Activated naive CD8-positive, alpha-beta T cell treated with anti-CD3 and anti-CD28 coated beads, Interleukin-2, amount 10 ng/mL, durations not matched to agents 7 days and 5 days (primary cell): ENCODE measurements at places on chromosomes 12 and 14.
A peak's percentile ranks its signal among the peaks of the same experiment; 100 is the strongest.

- H3K27ac ChIP-seq = no peak overlapping the region
- no peak overlapping the region for H3K4me3 ChIP-seq
- DNase-seq = no peak
- H3K4me1 ChIP-seq = peaks cover 8% of the 10 kb centered on the region
- no peaks in the 10 kb centered on the region for H3K27me3 ChIP-seq
Measured at GRCh38 chr12:42421844-42422779, 96.1 kb downstream of the PPHLN1 start.

DNA sequence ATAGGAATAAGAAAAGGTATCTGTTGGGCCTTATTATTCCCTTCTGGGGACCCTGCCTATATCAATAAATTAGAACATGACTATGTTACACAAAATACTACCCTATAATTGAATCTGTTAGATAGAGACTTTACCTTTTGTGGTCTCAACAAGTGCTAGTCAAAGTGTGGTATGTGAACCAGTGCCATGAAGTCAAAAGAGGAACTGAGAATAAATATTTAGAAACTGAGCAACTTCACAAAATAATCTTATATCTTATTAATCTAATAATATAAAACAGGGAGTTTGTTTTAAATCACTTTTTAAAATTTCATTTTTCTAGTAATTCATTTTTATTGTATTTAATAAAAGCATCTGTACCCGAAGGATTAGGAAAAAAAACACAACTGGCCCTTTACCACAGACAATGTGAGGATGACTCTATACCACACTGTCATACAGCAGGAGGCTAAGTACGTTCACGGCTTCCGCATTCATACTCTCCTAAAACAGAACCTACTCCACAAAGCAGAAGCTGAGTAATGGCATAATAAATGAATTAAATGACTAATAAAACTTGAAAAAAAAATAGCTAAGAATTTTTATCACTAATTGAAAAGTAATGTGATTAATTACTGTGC is 42.1 kb downstream of the SEC23A start:
- H3K27ac ChIP-seq = no peak overlapping the region
- no peak overlapping the region for H3K4me3 ChIP-seq
- H3K27me3 ChIP-seq = no peaks in the 10 kb centered on the region

DNA sequence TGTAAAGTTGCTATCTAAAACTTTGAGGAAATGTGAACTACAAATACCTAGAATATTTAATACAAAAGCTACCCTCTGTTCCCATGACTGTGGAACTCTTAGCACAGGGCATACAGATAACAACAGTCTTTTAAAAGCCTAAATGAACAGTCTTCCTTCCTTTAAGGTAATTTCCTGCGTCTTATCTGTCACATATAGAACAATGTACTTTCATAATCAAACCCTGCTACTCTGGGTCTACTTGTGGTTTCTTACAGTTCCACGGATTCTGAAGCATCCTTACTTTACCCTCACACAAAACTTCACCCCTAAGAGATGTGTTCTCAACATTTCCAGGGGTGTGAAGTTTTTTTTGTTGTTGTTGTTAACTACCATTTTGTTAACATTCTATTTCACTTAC is 5.1 kb downstream of the PKP2 start:
- peaks cover 8% of the 10 kb centered on the region for H3K4me1 ChIP-seq
- no peak overlapping the region for H3K27ac ChIP-seq
- no peak for DNase-seq
- H3K27me3 ChIP-seq = peaks cover 32% of the 10 kb centered on the region
- no peaks in the 10 kb centered on the region for H3K36me3 ChIP-seq
- H3K4me3 ChIP-seq = no peak overlapping the region

DNA sequence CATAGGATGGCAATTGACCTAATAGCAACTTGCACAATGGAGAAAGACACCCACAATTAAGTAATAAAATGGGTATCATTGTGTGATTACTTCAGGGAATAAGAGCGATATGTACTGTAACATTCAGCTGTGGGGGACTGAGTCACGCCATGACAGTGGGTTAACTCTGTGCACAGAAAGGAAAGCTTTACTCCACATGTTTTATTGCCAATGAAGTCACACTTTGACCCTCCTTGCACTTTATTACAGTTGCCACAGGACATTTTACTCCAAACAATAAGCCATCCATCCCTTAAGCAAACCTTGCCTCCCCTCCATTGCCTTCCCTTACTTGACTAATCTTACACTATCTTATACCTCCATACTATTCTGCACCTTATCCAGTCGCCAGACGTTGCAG is 403.1 kb downstream of the VRK1 start:
- H3K4me3 ChIP-seq = no peak overlapping the region
- H3K4me1 ChIP-seq = peaks cover 3% of the 10 kb centered on the region
- H3K27ac ChIP-seq = no peak overlapping the region
- H3K27me3 ChIP-seq = peaks cover 16% of the 10 kb centered on the region

DNA sequence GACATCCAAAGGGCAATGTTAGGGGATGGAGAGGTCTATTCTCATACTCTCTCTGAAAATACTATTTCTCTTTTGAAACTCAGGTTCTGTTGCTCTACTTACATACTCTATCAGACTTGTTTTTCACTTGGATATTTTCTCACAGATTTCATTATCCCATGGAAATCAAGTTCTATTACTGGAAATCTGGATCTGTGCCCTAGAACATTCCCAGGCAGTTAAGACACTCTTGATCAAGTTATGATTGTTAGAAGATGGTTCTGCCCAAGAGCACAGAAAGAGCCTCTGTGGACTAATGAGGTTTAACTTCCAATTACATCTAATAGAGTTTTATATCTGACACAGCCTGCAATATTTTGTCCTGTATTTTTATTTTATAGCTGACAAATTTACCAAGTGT is 591.0 kb upstream of the ATP2B1 start:
- peaks cover 4% of the 10 kb centered on the region for H3K4me1 ChIP-seq
- peaks cover 3% of the 10 kb centered on the region for H3K27me3 ChIP-seq
- H3K4me3 ChIP-seq = peak overlapping the region; percentile 40
- no peaks in the 10 kb centered on the region for H3K36me3 ChIP-seq

DNA sequence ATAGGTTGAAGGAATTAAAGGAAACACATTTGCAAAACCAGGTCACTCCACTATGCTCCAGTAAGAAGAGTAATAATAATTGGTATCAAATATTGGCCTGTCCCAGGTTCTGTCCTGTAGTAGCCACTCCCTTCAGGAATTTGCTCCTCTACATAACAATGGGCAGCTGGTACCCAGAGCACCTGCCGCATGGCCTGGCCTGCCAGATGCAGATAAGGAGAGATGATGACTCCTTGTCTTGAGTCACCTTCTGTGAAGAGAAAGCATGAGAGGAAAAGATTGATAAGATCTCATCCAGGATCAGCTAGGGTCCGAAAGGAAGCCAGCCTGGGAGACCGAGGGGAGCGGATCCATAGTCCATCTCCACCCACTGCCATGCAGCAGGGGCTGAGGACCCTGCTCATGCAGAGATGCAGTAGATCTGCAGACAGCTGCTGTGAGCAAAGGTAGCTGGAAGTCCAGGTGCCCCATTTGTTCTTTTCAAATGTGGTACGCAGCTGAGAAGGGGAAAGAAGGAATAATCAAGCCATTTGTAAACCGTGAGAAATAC is 24.3 kb downstream of the VCPKMT start:
- peaks cover 28% of the 10 kb centered on the region for H3K36me3 ChIP-seq
- H3K4me1 ChIP-seq = peaks cover 75% of the 10 kb centered on the region
- H3K27ac ChIP-seq = peak overlapping the region; percentile 22
- no peak overlapping the region for H3K4me3 ChIP-seq

DNA sequence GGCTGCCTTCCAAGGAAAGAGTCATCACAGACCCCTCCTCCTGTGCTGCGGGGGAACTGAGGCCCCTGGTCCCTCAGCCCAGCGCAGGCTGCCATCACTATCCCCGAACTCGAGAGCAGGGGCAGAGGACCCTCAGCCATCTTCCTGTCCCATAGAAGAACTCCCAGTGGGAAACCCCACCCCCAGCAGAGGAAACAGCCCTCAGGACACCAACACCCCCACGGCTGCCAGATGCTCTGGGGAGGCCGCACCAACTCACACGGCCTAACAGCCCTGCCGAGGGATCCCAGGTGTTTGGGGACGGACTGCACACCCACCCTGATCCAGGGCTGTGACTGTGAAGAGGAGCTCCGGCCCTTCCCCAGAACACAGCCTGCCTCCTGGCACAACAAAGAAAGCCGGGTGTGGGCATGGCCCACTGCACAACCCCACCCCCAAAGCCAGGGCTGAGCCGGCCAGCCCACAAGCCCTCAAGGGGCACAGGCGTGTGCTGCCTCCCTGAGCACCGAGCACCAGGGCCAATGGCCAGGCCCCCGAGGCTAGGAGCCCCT is 16.3 kb upstream of the C14orf180 start:
- no peak overlapping the region for H3K27ac ChIP-seq
- no peaks in the 10 kb centered on the region for H3K36me3 ChIP-seq
- DNase-seq = no peak
- H3K27me3 ChIP-seq = peaks cover 3% of the 10 kb centered on the region
- no peak overlapping the region for H3K4me3 ChIP-seq

DNA sequence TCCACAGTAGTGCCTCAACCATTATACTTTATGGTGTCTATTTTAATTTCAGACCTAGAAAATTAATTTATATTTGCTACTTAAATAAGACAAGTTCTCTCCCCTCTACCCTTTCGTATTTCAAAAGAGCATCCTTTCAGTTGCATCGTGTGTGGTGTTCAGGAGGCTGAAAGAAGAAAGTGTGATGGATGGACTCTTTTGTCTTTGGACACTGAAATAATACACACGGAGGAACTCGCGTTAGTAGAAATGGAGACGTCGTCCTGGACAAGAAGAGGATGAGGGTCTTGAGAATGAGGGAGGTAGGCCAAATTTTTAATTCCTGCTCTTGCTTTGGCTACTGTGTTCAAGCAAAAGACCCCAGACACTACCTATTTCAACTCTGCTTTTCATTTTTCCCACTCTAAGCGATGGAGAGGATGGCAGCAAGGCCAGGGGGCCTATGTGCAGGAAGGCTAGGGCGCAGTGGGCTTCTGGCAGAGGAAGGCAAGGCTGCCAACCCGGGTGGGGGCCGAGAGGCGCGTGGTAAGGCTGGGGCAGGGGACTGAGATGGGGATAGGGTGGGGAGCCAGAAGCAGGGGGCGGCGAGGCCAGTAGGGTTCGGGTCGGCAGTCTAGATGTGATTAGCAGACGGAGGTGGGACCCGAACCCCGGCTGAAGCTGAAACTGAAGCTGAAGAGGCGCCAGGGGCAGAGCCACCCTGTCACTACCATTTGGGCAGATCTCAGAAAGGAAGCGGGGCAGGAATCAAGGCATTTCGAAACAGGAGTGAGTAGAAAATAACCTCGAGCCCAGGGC is 722 bp downstream of the TMED8 start:
- peaks cover 27% of the 10 kb centered on the region for H3K4me1 ChIP-seq
- H3K27ac ChIP-seq = peak overlapping the region; percentile 90
- DNase-seq = no peak
- H3K27me3 ChIP-seq = peaks cover 4% of the 10 kb centered on the region
- H3K4me3 ChIP-seq = peak overlapping the region; percentile 93
- peaks cover 21% of the 10 kb centered on the region for H3K36me3 ChIP-seq
